ENCODE measurements at places on chromosomes 12 and 14. TPM values are rescaled to one million over a fixed set of nuclear protein-coding genes. Genes with fewer than 3 reads are reported as not detected.

The CCDC196 gene
- not detected for total RNA-seq

The STK38L gene
- 32.3 TPM for total RNA-seq

The SOAT2 gene
- not detected for total RNA-seq

The ACADS gene
- total RNA-seq: 5.6 TPM

The HOTAIR gene
- total RNA-seq: not detected

The CMKLR1 gene
- total RNA-seq: 0.21 TPM

The SSTR1 gene
- total RNA-seq: not detected

The ALKBH2 gene
- total RNA-seq: 42.7 TPM

The OAS1 gene
- 5.2 TPM for total RNA-seq

The ZFHX2 gene
- total RNA-seq: 1.2 TPM

The KCNH5 gene
- 3.0 TPM for total RNA-seq

The VTI1B gene
- 80.2 TPM for total RNA-seq

The TTC6 gene
- not detected for total RNA-seq

The ANHX gene
- not detected for total RNA-seq

The CLEC2D gene
- 1.0 TPM for total RNA-seq

The TIGAR gene
- 11.0 TPM for total RNA-seq

The ITGB7 gene
- total RNA-seq: not detected

The MAP1LC3B2 gene
- not detected for total RNA-seq

The RASSF9 gene
- total RNA-seq: 0.21 TPM

The USP15 gene
- 38.2 TPM for total RNA-seq

The AMIGO2 gene
- 138 TPM for total RNA-seq

The PTPRO gene
- 0.07 TPM for total RNA-seq

The P2RX2 gene
- total RNA-seq: not detected

The NR1H4 gene
- not detected for total RNA-seq

The NAP1L1 gene
- total RNA-seq: 262 TPM

The HECTD1 gene
- total RNA-seq: 83.7 TPM

The KLRB1 gene
- not detected for total RNA-seq

The ZFYVE1 gene
- 6.6 TPM for total RNA-seq

The EIF2S3B gene
- total RNA-seq: 1.4 TPM

The TMEM63C gene
- total RNA-seq: not detected

The OASL gene
- total RNA-seq: 3.2 TPM

The LBHD2 gene
- total RNA-seq: not detected

The GSKIP gene
- total RNA-seq: 36.6 TPM

The C12orf54 gene
- not detected for total RNA-seq

The ASB2 gene
- total RNA-seq: not detected

The DTX1 gene
- total RNA-seq: not detected

The SAMD15 gene
- 2.6 TPM for total RNA-seq

The FGFR1OP2 gene
- total RNA-seq: 56.5 TPM

The SPIC gene
- total RNA-seq: not detected

The GPHN gene
- total RNA-seq: 11.6 TPM

The RIPK3 gene
- total RNA-seq: not detected

Data from HT1080 (cell line).